ENCODE measurements at places on chromosomes 5 and 9.

DNA sequence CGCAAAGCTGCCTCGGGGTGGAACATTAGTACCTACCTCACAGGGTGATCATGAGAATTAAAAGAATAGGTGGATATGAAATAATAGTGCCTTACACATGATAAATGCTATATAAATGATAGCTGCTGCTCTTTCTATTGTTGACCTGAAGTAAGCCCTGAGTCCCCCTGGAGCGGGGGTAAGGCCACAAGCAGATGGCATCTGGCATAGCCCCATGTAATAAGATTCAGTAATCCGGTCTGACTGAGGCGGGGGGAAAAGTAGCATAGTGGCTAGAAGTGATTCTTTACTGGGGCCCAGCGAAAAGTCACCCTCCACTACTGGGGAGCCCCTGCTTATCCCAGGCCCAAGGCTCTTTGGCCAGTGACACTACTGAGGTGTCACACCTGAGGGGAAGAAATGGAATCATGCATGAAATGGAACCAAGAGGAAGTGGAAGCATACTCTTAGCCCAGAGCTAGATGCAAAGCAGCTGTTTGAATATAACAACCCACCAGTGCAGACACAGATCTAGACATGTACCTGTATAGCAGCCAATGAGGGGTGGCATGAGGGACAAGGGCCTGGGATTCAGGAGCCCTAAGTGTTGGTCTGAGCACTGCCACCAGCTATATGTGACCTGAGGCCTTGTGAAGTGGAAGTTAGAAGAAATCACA is 16.1 kb upstream of the FGFR4 start:
- no peak for DNase-seq

DNA sequence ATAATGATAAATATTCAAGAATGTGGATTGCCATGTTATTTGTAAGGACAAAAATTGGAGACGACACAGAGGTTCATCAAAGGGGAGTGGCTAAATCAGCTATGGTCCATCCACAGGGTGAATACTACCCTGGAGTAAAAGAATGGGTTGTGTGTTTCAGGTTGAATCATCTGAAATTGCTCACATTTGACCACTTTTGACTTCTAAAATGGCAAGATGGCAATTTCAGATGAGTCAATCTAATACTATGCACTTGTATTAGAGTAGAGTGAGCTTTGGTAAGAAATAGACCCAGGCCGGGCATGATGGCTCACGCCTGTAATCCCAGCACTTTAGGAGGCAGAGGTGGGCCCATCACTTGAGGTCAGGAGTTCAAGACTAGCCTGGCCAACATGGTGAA is 131.8 kb downstream of the GAPVD1 start:
- no peak for DNase-seq

DNA sequence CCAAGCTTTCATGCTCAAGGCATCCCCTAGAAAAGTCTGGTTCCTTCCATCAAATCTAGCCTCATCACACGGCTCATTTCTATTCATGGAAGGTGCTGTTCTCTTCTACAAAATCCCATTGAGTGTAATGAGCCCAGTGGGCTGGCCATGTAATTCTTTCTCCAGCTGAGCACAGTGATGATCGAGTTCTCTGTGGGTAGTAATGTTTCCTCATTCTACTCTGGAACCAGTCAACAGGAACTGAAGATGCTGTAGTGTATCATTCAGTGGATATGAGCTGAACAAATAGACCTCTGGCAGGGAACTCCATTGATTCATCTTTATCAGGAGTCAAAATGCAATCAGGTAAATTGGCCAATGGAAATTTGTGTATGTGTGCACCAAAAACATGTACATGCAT is 149.2 kb downstream of the LRRC70 start:
- DNase-seq, result no peak

DNA sequence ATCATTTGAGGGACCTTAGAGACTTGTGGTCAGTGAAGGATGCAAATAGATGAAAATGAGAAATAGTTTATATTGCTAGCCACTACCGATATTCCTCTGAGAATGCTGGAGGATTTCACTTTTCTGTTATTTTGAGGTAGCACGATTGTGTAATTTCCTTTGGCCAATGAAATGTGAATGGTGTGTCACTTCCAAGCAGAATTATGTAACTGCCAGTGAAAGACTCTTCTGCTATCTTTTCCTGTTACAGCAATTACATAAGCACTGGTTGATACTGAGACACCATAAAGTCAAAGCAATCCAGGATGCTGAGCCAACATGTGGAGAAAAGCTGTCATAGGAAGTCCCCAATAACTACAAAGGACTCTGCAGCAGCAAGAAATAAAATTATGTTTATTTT is 3.6 kb upstream of the PCDHA2 start:
- DNase-seq, result no peak

DNA sequence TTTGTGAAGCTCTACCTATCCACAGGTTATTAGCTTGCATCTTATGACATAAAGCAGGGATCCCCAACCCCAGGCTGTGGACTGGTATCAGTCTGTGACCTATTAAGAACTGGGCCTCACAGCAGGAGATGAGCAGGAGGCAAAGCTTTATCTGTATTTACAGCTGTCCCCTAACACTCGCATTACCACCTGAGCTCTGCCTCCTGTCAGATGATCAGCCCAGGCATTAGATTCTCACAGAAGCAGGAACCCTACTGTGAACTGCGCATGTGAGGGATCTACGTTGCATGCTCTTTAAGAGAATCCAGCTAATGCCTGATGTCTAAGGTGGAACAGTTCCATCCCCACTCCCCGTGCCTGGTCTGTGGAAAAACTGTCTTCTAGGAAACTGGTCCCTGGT is 19.7 kb downstream of the FBXW11 start:
- no peak for DNase-seq

DNA sequence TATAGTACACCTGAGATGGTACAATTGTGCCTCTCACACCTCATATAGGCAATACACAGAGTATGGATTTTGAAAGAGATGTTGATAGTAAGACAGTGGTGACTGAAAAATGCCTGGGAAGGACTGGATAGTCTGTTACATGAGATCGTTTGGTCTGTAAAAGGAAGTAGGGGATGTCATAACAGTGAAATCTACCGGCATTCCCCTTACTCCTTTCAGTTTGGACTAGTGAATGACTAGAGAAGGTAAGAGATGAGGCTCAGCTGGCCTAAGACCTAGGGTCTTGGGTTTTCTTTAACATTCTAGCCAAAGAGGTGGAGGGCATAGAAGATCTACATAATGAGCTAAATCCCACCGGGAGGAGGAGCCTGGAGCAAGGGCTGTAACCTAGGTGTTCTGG is 8.1 kb downstream of the TAL2 start:
- DNase-seq, result no peak

- no peak for DNase-seq
Observed at GRCh38 chr9:97753975-97754374, 56.8 kb upstream of the XPA start.

GRCh38 chr5:84285641-84286637 is 98.7 kb downstream of the EDIL3 start:
- DNase-seq, result no peak

GRCh38 chr5:44909004-44909403 is 100.3 kb downstream of the MRPS30 start:
- no peak for DNase-seq

DNA sequence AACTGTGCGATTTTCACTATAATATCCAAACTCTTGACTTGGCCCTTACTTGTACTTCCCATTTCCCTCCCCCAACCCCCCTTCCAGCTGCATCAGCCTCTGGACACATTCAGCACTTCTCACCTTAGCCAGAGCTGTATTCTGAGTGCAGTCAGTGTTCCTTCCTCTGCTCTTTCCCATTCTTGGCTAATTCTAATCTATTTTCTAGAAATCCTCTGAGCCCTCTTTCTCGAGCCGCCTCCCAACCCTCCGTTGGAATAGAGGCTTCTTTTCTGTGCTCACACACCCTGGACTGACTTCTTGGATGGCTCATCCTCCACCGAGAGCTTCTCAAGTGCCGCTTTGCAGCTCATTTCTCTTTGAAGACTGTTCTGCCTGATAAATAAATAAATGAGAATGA is 188.8 kb downstream of the NTRK2 start:
- DNase-seq, result no peak

- DNase-seq, result no peak
Observed at GRCh38 chr9:128729302-128729701, 5.4 kb upstream of the ZDHHC12 start.

DNA sequence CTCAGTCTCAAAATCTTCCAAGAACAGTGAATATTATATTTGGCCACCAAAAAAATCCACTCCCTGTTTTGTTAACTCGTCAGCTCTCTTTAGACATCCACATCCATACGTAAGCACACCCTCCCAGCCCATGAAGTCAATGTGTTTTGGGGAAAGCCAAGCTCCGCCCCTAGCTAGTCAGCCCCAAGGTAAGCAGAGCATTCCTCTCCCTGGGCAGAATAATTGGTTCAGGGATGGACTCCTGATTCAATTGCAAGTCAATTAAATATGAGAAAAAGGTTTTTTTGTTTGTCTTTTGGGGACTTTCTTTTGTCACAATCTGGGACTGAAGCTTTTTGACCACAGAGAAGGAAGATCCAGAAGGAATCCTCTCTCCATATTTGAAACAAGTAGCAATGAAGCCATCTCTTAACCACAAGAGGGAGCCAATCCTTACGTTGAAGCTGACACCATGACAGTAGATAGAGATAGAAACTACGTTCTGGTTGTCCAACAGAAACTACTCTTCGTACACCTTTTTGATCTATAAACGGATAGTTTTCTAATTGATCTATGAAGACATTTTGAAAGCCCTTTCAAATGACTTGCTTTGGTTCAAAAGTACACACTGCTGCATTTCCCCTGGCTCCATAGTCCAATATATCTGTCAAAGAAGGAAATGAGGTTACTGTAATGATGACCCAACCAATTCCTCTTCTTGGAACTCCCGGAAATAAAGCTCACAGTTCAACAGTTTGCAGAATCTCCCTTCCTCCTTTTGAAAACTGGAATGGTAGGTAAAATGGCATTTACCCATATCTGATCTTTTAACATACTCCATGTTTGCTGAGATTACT is 166.4 kb downstream of the TLE1 start:
- DNase-seq, result no peak

- no peak for DNase-seq
Observed at GRCh38 chr5:50663636-50664035, 2.8 kb upstream of the PARP8 start.

- DNase-seq, result no peak
Observed at GRCh38 chr5:61582205-61582820, 250.3 kb downstream of the ZSWIM6 start.

- no peak for DNase-seq
Observed at GRCh38 chr9:121055642-121056143, 5.6 kb upstream of the C5 start.

GRCh38 chr5:172144291-172144815 is 43.7 kb downstream of the STK10 start:
- no peak for DNase-seq

GRCh38 chr9:70081120-70081495 is 37.5 kb downstream of the MAMDC2 start:
- no peak for DNase-seq

DNA sequence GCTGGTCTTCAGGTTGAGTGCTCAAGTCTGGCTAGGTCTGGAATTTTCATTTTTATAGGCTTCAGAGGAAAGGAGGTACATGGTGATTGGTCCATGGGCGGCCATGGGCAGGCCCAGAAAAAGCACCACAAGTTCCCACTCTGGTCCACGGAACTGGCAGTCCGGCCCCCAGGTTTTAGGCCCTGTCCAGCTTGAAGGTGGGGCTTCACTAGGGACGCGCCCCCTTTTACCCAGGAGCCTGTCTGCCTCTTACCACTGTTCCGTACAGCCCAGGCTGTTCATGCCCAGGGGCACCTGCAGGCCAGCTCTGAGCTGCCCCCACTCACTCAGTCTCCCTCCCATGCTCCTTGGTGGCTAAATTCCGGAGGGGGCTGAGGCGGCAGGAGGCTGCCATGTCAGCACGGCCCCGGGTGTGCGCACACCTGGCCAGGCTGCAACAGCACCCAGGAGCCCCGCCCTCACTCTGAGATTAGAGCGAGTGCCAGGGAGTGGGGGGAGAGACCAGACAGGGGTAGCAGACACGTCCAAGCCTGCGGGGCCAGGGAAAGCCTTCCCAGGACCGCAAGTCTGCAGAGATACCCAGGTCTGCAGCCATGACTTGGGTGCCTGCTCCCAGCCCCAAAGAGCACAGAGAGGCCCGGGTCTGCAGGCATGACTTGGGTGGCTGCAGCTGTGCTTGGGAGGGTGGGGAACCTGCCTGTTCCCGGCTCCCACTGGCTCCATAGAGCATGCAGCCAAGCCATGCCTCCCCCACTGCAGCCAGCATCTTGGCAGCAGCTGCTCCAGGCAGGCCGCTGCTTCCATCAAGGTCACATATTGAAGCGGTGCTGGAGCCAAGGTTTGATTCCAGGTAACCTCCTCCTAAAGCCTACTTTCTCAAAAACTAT is 390.2 kb upstream of the SGCD start:
- DNase-seq, result no peak

- no peak for DNase-seq
Observed at GRCh38 chr5:79772651-79773050, 83.0 kb downstream of the CMYA5 start.

GRCh38 chr5:17118631-17119030 is 98.8 kb upstream of the BASP1 start:
- DNase-seq, result peak; percentile 24

DNA sequence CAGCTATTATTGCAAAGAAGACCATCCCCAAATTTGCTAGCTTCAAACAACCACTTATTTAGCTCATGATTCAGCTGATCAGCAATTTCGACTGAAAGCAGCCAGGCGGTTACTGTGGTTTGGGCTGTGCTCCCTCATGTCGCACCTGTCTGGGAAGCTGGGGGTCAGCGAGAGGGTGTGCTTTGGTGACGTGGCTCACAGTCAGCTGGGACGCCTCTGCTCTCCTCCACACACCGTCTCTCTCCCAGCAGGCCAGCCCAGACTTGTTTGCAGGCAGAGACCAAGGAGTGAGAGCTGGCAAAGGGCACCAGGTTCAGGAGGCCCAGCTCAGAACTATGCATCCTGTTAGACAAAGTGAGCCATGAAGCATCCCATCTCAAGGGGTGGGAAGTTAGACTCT is 140.9 kb downstream of the SYK start:
- no peak for DNase-seq
